ENCODE measurements at places on chromosomes 13 and 19.

DNA sequence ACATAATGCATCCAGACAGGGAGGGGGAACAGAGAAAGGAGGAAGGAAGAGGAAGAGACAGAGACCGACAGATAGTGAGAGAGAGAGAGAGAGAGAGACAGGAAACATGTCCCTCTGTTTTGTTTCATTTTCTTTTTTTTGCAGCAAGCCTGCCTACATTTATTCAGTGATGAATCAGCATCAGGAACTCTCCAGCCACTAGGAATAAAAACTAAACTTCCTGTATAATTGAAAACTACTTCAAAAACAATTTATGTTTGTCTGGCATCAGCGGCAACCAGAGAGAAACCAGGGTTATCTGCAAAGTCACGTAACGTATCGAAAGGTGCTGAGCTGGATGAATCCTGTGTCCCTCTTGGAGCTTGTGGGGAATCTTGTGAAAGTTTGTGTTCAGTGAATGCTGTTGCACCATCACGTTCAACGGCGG lies 148.6 kb upstream of the SOX21 start:
- DNase-seq: no peak

GRCh38 chr13:22271903-22272302 lies 601.0 kb downstream of the FGF9 start:
- DNase-seq: no peak

- DNase-seq: peak; percentile 51
Observed at GRCh38 chr13:69524459-69525150, 583.0 kb upstream of the ATXN8OS start.

GRCh38 chr13:28626266-28626665 lies 32.7 kb upstream of the POMP start:
- DNase-seq: no peak

GRCh38 chr19:12748489-12748888 lies 3.1 kb upstream of the BEST2 start:
- peak; percentile 37 for DNase-seq

GRCh38 chr13:24065176-24065575 lies 95.3 kb upstream of the SPATA13 start:
- DNase-seq: no peak

- no peak for DNase-seq
Observed at GRCh38 chr19:4361152-4362046, 18.0 kb downstream of the MPND start.

DNA sequence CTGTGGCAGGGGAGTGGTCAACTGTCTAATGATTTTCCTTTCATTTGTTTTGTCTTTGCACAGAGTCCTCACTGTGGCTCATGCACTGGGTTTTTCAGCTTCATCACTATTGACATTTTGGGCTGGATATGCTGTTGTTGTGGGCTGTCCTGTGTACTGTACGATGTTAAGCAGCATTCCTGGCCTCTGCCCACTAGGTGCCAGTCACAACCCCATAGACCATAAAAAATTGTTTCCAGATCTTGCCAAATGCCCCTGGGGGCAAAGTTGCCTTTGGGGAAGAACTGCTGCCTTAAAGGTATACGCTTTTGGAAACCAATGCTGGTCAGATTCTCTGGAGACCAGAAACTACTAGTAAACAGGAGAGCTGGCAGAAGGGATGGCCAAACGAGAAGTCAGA lies 310.4 kb downstream of the SPRY2 start:
- DNase-seq: no peak

DNA sequence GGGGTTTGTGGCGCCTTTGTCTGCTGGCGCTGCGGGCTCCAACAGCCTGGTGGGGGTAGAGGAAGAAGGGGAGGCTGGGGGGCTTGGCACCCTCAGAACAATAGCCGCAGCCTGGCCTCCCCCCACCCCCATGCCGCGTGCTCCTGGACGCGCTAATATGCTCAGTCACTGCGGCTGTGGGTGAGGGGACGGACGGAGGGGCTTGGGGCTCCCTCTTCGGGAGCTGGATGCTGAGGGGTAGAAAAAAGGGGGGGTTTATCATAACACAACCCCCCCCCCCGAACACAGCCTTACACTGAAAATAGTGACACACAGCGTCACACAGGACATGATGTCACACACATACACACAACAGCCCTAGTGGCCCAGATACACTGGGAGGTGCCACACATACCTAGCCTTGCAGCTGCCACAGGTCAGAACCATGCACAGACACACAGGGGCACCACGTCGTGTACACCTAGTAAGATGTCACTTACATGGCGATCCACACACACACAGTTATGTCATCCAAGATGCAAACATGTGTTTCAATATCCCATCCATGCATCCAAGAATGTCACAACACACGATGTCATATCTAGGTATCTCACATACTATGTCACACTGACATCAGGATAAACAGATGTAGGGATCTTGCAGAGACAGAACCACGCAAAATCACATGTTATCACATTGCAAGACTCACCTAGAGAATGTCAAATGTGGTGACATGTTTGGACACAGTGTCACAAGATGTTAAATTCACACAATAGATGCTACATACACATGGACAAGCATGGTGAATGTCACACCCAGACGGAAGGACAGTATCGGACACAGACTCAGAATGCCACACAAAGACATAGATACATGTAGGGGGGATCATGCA lies 806 bp downstream of the MAST1 start:
- peak; percentile 83 for DNase-seq

DNA sequence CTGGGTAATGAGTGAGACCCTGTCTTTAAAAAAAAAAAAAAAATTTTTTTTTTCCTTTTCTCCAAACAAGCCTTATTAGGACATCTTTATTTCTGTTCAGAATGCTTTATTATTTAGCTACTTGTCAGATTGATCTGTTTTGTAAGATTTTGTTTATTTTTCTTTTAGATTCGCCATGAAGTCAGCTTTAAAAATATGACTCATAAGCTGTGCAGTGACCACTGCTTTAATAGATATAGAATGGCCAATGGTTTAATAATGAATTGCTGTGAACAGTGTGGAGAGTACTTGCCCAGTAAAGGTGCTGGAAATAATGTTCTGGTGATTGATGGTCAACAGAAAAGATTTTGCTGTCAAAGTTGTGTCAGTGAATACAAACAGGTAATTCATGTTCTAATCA lies 47.7 kb downstream of the ZMYM2 start:
- no peak for DNase-seq

DNA sequence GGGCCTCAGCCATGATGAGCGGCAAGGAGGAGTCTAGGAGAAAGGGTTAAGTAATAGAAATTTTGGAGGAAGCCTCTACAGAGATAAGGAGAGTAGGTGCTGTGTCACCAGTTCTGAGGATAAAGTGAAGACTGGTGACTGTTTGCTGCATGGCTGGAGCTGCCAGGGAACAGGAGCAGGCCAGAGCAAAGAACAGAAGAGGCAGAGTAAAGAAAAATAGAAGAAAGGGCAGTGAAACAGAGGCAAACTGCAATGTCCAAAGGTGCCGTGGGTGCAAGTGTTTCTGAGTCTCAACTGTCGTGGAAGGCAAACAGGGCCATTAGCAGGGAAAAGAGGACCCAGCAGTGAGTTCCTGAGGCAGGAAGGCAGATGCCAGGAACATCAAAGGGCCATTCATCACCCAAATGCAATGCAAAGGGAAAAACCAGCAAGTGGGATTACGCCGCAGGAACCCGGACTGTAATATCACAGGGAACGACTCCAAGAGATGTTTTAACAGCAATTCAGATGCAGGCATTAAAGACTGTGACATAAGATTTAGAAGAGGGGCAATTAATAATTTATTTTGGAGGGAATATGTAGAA lies 318.3 kb downstream of the FOXO1 start:
- no peak for DNase-seq

GRCh38 chr19:35596366-35596999 lies 10.5 kb downstream of the PMIS2 start:
- DNase-seq: no peak

- peak; percentile 13 for DNase-seq
Observed at GRCh38 chr19:36115453-36116343, at the start of gene TBCB. Gene TBCB, plus strand, starts transcription at chr19:36115468. Its CDS starts 93 bp downstream, at chr19:36115561.

- DNase-seq: no peak
Observed at GRCh38 chr13:89181041-89181440, 1509.9 kb downstream of the SLITRK5 start.

GRCh38 chr13:100156788-100157187 lies 67.9 kb downstream of the PCCA start:
- DNase-seq: no peak

DNA sequence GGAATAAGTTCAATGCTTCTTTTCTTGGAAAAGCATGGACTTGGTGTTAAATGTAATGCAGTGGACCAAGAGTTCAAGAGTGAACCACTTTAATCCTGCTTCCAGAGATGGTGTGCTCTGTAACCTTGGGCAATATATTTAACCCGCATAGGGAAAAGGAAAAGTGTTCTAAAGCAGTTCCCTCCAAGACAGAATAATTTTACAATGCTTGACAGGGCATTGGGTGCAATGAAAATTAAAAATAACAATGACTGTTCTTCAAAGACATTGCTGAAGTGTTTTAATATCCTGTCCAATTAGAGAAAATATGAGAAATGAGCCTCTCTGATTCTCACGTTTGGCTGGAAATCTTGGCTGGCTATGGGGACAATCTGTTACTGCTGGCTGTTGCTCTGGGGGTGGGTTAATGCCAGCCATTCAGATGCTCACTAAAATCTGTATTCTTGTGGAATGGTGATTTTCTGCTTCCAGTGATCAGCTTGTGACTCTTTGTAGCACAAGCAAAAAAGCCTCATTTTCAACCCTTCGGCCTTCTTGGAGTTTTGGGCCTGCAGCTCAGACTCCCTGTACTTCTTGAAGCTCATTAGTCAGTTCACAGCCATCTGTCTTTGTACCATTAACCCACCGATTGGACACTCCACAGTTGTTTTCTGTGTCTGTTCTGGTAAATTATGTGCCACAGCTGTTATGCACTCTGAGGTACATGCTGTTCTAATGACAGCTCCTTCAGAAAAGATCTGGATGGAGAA lies 310.6 kb downstream of the LMO7 start:
- DNase-seq: peak; percentile 37

GRCh38 chr13:100230769-100231149 lies 141.9 kb downstream of the PCCA start:
- no peak for DNase-seq

GRCh38 chr19:4198467-4199126 lies 16.1 kb downstream of the ANKRD24 start:
- peak; percentile 24 for DNase-seq

GRCh38 chr13:94236872-94237271 lies 242.6 kb downstream of the DCT start:
- DNase-seq: no peak

GRCh38 chr13:43153436-43154090 lies 130.2 kb downstream of the DNAJC15 start:
- DNase-seq: no peak

GRCh38 chr13:86429756-86430155 lies 630.5 kb upstream of the SLITRK6 start:
- no peak for DNase-seq

DNA sequence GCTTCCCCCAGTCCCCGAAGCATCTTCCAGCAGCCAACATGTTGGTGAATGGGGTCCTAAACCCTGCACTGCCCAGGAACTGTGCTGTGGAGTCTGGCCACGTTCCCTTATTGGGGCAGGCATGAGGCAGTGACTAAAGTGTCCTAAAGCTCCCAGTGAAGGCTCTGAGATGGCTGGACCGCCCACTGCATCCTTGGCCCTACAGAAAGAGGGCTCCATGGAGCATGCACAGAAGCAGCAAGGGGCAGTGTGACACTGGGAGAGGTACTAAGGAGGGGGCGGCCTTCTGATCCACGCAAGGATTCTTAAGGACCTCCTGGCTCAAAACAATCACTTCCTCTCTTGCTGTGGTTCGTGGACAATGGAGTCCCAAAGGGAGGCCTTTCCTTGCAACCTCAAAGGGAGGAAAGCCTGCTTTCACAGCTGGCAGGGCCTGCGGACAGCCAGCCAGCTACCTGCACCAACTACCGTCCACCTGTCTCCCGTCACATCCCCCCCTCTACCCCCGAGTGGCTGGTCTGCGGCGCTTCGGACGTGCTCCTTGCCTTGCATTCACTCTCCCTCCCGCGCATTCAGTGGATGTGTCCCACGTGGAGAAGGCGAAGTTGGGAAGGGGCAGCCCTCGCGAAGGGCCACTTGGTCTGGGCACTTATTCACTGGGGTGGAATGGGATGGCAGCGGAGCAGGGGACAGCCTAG lies 63.9 kb upstream of the STARD13 start:
- DNase-seq: no peak

GRCh38 chr19:42306646-42307045 lies 4.2 kb upstream of the PAFAH1B3 start:
- no peak for DNase-seq

- no peak for DNase-seq
Observed at GRCh38 chr13:21413013-21413412, 46.1 kb downstream of the ZDHHC20 start.

DNA sequence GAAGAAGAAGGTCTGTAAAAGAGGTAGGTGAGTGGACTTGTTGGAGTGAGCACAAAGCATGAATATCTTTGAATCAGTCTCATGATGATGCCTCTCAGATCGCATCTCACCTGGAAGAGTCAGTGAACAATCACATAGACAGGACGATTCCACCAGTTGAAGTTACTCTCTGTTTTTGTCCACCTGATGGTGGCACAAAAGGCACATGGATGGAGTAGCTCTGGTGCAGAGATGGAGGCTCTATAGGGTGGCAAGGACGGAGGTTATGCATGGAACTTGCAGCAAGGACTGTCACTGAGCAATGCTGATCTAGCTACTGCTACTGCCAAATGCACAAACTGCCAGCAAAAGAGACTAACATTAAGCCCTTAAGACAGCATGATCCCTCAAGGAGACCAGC lies 10.3 kb upstream of the MYCBP2 start:
- DNase-seq: no peak

DNA sequence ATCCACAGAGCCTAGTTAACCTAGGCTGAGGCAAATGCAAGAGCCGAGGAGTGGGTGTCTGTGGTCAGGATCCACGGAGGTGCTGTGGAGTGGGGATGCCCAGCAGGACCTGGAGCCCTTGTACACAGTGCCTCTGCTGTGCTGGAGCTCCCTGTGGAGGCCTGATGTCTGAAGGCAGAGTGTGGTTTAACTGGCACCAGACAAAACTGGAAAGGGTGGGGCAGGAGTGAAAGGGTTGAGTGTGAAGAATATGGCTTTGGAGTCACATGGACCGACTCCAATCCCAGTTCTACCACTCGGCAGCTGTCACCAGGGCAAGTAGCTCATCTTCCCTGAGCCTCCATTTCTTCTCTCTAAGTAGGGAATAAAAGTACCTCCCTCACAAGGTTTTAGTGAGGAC lies 60.3 kb upstream of the GPR12 start:
- DNase-seq: no peak

- no peak for DNase-seq
Observed at GRCh38 chr13:73684750-73685149, 449.5 kb downstream of the KLF12 start.

GRCh38 chr13:76939215-76939614 lies 9.1 kb upstream of the ACOD1 start:
- no peak for DNase-seq

DNA sequence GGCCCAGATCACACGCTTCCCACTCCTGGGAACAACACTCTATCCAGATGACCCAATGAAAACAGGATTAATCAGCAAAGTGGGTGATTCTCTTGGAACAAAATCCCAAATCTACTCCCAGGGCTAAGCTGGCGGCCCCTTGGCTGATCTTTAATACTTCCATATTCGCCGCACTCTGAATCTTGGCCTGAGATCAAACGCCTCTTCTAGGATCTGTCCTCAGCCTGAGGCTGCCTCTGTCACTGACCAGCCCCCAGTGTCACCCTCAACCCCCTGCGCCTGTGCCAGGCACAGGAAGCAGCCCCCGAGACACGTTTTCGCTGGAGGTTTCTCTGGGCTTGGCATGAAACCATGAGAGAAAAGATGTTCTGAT lies 2.4 kb upstream of the CTXN1 start:
- DNase-seq: no peak

GRCh38 chr13:43698009-43698408 lies 88.8 kb downstream of the ENOX1 start:
- DNase-seq: no peak

GRCh38 chr19:18414504-18415177 lies 4.6 kb upstream of the SSBP4 start:
- DNase-seq: no peak

All from brain (organoid and tissue), 16 donors.